ENCODE measurements at places on chromosomes 4 and X. TPM values are rescaled to one million over a fixed set of nuclear protein-coding genes. Genes with fewer than 3 reads are reported as not detected.

Gene FRMPD3
- not detected for total RNA-seq

Gene SPANXA2
- total RNA-seq: not detected

Gene SH3TC1
- 19.5 TPM for total RNA-seq

- DNase-seq: no peak
These were observed 236.4 kb downstream of the DHRSX start for GRCh38 chrX:2264179-2265030.

Gene TCEAL1
- 6.7 TPM for total RNA-seq

GRCh38 chrX:18640686-18641085 is 31.2 kb downstream of the RS1 start:
- no peak for DNase-seq

- DNase-seq: no peak
These were observed 937.1 kb downstream of the PDHA2 start for GRCh38 chr4:96776920-96777527.

DNA sequence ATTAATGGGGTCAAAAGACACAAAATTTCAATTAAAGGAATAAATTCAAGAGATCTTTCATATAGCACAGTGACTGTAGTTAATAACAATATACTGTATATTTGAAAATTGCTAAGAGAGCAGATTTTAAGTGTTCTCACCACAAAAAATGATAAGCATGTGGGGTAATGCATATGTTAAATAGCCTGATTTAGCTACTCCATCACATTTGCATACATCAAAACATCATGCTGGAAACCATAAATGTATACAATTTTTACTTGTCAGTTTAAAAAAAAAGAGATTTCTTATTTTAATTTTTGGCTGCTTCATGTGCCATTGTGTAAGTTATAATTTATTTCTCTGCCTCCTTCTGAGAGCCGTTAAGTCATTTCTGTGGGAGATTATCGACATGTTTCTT is 65.9 kb downstream of the FAM184B start:
- DNase-seq: no peak

GRCh38 chr4:620201-620600 is 5.2 kb upstream of the PDE6B start:
- DNase-seq: no peak

DNA sequence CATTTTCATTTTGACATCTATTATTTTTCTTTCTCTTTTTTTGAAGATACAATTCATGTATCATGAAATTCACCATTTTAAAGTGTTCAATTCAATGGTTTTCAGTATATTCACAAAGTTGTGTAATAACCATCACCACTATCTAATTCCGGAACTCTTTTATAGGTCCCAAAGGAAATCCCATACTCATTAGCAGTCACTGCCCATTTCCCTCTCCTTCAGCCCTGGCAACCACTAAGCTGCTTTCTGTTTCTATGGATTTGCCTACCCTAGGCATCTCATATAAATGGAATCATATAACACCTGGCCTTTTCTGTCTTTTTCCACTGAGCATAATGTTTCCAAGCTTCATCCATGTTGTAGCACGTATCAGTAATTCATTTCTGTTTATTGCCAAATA is 3.2 kb upstream of the FGF2 start:
- no peak for DNase-seq

All from activated CD4-positive, alpha-beta memory T cell treated with anti-CD3 and anti-CD28 coated beads, Interleukin-2, amount 10 ng/mL, durations not matched to agents 7 days and 5 days (primary cell).